ENCODE measurements at places on chromosomes 7 and 10. TPM values are rescaled to one million over a fixed set of nuclear protein-coding genes. Genes with fewer than 3 reads are reported as not detected.

TMEM184A gene
- total RNA-seq, result 0.49 TPM

DNA sequence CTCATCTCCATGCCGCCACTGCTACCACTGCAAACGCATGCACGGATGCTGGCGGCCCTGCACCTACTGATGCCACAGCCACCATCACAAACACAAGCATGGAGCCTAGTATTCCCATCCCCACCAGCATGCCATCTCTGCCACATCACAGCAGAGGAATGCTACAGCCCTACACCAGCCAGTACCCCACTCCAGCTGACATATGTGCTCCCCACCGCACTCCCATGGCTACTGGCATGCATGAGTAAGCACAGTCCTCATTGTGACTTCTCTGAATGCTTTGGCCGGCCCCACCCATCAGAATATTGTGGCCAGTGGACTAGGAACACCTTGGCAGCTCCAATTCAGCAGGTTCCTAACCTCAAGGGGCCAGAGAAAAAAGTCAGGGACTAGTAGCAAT, 705.5 kb downstream of the POM121L12 start:
- H3K4me3 ChIP-seq, result no peak overlapping the region
- H3K27ac ChIP-seq, result no peak overlapping the region
- no peaks in the 10 kb centered on the region for H3K36me3 ChIP-seq
- DNase-seq, result no peak
- no peaks in the 10 kb centered on the region for H3K4me1 ChIP-seq

MXI1 gene
- 17.1 TPM for total RNA-seq

GRCh38 chr7:155132431-155132830, 62.3 kb downstream of the HTR5A start:
- no peaks in the 10 kb centered on the region for H3K4me1 ChIP-seq
- H3K4me3 ChIP-seq, result no peak overlapping the region
- no peaks in the 10 kb centered on the region for H3K36me3 ChIP-seq
- no peaks in the 10 kb centered on the region for H3K27me3 ChIP-seq

DNA sequence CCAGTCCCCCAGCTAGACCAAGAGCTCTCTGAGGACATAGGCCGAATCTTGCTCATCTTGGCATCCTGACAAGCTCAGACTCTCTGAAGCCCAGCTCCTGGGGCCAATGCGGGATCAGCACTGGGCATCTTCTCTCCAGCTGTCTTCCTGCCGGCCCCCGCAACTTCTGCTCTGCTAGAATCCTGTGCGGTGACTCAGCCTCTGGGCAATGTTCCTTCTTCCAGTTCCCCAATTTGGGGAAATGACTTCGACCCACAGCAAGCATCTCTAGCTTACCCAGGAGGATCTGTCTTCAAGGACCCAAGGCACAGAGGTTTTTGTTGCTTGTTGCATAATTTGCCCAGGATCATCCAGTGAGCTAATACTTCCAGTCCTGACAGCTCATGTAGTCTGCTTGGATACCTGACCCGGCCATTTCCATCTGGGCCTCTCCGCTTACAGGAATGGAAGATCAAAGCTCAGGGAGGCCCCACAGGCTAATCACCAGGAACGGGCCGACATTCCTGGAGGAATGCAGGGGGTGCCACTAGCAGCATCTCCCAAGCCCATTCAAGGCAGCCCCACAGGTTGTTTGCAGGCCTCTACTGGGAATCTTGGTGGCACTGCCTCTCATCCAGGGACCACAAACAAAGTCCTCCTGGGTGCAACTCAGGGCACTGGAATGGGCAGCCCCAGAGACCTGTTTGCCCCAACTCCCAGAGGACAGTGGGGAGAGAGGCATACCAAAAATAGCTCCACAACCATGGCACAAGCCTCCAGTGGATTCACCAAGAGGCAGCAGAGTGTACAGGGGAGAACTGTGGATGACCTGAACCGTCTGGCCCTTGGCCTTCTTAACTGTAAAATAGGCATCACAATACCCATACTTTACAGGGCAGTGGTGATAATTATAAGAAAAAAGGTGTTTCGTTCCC, 151.9 kb downstream of the NEURL1 start:
- peaks cover 72% of the 10 kb centered on the region for H3K4me1 ChIP-seq
- DNase-seq, result peak; percentile 76
- no peaks in the 10 kb centered on the region for H3K27me3 ChIP-seq
- peaks cover 58% of the 10 kb centered on the region for H3K36me3 ChIP-seq

- peaks cover 6% of the 10 kb centered on the region for H3K27me3 ChIP-seq
- peaks cover 3% of the 10 kb centered on the region for H3K4me1 ChIP-seq
- DNase-seq, result no peak
- H3K36me3 ChIP-seq, result no peaks in the 10 kb centered on the region
- H3K4me3 ChIP-seq, result no peak overlapping the region
- H3K27ac ChIP-seq, result no peak overlapping the region
Measured at GRCh38 chr10:130357951-130358350, 221.8 kb downstream of the GLRX3 start.

All from muscle of leg (tissue), 16 donors.